Activated CD8-positive, alpha-beta T cell treated with anti-CD3 and anti-CD28 coated beads for 36 hours (primary cell): ENCODE measurements at places on chromosomes 5 and 9.

DNA sequence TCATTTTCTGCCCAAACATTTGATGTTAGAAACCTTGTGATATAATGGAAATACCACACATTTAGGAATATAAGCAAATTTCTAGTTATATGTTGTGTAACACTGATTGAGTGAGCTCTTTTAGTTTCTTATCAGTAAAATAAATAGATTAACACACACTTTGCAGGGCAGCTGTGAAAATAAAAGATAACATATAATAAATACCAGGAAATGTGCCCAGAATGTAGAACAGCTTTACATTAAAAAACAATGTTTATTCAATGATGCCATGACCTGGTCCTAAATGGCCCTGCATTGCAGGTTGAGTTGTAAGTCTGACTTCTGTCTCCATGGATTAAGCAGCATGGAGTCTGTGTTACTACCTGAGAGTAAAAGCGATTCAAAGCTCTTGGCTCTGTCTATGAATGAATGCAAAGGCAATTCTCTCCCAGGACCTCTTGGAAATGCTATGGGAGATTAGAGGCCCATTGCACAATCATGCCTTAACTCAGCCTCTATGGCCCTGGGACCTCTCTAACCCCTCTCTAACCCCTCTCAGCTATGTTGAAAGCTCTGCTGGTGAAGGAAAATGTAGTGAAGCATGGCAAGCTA, 296.0 kb upstream of the ACTBL2 start:
- no peak for DNase-seq

DNA sequence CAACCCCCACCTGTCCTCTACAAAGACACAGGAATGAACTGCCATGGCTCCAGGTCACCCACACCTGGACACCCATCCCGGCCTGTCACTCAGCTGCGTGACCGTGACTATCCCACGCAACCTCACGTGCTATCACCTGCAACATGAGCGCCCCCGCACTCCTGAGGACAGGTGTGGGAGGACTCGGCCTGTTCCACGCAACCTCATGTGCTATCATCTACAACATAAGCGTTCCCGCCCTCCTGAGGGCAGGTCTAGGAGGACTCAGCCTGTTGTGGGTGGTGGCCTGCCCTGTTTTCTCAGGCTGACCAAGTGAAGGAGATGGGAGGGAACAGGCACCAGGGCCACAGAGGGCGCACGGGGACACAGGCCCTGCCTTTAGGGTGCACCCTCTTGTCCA, 4.1 kb downstream of the QSOX2 start:
- DNase-seq = no peak

- DNase-seq = peak; percentile 19
Observed at GRCh38 chr9:100595391-100596199, 17.7 kb downstream of the CAVIN4 start.

DNA sequence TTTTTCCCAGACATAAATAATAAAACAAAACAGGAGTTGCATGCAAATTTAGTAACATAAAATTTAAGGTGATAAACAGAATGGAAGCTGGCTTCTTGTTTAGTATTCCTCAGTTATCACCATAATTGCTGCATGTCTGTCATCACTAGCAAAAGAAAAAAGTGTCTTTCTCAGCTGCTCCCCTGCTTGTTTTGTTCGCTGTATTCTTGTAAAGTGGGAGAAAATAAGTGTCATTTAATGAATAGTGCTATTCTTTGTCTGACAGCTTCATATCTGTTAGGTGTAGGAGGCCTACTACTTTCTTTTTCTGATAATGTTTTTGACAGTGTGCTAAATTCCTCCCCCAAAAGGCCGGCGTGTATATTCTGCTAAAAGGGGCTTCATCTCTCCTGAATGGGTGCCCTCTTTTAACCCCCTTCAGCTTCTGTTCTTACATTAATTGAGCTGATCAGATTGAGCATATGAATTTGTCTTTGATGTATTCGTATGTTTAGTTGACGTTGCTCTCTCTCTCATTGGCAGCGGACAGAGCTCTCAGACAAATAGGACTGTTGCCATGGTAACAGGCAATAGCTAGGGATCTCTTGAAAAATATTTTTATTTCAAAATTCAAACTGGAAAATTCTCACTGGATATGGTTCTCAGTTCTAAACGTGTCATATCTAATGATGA, 303.8 kb downstream of the KIAA0825 start:
- no peak for DNase-seq

DNA sequence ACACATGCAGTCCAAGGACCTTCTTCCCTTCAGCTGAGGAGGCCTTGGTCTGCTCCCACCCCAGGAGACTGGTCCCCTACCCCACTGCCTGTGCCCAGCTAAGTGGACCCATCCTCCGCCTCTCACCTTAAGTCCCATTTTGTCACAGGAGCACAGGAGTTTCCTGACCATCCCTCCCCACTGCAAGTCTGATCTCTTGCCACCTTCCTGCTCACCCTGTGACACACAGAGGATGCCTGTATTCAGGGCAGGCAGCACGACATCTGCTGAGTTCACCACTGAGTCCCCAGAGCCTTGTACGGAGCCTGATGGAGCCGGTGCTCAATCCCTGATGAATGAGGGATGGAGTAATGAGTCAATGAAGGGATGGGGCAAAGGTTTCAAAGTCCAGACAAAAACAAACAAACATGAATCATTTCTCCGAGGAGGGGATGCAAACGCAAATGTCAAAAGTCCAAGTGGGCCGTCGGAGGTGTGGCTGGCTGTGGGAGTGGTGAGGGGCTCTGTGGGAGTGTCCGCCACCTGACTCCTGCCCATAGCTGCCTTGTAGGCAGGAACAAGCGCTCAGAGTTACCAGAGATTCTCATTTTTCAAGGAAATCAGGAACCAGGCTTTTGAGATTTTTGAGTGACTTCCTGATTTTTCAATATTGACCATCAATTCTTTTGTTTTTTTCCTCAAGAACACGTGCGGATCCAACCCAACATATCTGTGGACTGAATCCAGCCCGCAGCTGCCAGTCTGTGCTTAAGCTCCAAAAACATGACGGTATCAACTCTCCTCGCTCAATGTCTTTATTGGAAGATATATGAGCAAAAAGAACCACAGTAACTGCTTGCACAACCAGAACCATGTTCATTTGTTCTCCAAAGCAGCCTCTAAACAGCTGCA, 4.4 kb downstream of the RAPGEF1 start:
- DNase-seq = no peak

GRCh38 chr9:38621434-38622287, 1.3 kb upstream of the ANKRD18A start:
- DNase-seq = peak; percentile 55

GRCh38 chr5:140018096-140018481, 25.0 kb downstream of the NRG2 start:
- no peak for DNase-seq

- DNase-seq = no peak
Observed at GRCh38 chr5:14254686-14255085, 111.5 kb downstream of the TRIO start.

GRCh38 chr5:161481922-161482321, 64.6 kb downstream of the GABRB2 start:
- no peak for DNase-seq

GRCh38 chr5:116942622-116943021, 368.0 kb upstream of the SEMA6A start:
- DNase-seq = no peak

DNA sequence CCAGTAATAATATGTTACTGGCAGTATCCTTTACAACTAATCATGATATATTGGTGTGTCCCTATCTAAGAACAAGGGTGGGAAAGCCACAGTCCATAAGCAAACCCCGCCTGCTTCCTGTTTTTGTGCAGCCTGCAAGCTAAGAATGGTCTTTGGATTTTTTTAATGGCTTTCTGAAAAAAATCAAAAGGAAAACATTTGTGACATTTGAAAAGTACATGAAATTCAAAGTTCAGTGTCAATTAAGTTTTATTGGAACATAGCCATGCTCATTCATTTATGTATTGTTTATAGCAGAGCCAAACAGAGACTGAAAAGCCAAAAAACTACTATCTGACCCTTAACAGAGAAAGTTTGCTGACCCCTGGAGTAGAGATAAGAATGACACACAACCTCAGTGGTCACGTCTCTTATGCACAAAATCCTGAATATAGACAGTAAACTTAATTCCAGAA, 12.8 kb upstream of the TMEM245 start:
- no peak for DNase-seq

- no peak for DNase-seq
Observed at GRCh38 chr9:127034691-127035090, 87.7 kb downstream of the ANGPTL2 start.
